ENCODE measurements at places on chromosomes 13 and 19.

DNA sequence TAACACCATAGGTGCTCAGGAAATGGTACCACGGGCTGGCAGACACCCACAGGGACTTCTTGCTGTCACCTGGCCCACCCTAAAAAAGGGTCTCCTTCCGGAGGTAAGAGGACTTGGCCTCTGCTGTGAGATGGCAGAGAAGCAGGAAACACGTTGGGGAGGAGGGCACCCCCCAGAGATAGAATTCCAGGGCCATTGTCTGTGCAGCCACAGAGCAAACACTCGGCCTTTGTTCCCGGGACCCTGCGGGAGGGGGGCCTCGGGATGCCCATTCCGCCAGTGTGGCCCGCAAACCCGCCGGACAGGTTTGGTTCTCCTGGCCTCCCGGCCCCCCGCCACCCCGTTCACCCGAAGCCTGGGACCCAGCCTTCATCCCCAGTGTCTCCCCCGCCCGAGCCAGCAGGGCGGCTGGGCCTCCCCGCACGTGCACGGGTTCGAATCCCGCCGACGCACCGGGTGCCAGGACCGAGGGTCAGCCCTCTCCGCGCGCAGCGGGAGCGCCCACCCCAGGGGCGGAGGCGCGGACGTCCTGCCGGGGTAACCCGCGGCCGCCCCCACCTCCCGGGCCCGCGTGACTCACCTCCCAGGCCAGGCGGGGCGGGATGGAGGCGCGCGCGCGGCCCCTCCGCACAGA, 714 bp downstream of the PLPP2 start:
- DNase-seq: no peak

DNA sequence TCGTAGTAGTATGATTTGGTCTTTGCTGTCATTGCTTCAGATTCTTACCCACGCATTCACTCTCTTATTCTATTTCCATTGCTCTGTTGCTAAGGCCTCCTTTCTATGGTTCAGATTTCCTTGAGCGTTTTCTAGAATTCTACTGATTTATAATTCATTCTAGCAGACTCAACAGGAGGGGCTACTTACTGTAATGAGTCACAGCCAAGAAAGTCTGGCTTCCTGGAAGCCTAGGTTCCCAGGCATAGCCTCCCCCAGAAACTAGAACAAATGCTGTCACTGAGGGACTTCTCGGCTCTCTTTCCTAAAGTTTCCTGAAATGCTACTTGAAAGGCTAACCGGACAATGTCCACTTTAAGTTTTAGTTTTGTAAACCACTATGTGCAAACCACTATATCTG, 47.7 kb upstream of the SPATA13 start:
- no peak for DNase-seq

GRCh38 chr13:47708386-47708785, 292.7 kb downstream of the SUCLA2 start:
- DNase-seq: no peak

DNA sequence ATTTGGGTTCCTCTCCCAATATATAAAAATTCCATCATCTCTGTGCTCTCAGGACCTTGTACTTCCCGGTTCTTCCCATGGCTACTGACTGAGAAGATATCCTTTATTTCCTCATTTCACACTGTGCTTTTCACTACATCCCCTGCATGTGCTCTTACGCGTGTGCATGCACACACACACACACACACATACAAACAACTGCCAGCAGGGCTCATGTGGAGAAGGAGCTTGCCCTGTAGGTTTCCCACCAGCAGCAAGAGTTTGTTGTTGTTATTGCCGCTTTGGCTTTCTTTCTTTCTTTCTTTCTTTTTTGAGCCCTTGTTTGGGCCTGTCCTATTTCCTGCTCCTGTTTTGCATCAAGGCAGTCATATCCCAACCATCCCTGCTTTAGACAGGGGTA, 43.6 kb downstream of the TEX26 start:
- DNase-seq: no peak

GRCh38 chr13:25776722-25777121, 275.1 kb downstream of the SHISA2 start:
- DNase-seq: no peak

GRCh38 chr19:17889609-17890214, 18.0 kb downstream of the SLC5A5 start:
- no peak for DNase-seq

- no peak for DNase-seq
Measured at GRCh38 chr13:21175656-21176214, 617 bp downstream of the SKA3 start.

DNA sequence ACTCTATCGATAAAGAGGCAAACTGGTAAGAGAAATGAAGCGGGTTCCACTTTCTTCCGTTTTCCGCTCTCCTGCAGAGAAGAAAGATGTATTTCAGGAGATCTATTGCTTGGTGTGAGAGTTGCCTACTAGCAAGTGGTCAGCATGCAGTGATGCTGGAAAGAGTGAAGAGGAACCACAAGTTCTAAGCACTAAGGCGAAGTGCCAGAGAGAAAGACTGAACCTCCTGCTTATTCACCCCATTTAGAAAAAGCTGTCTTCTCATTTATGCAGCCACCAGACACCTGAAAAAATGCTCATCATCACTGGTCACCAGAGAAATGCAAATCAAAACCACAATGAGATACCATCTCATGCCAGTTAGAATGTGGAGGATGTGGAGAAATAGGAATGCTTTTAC, 78.7 kb upstream of the GPC6 start:
- DNase-seq: no peak

DNA sequence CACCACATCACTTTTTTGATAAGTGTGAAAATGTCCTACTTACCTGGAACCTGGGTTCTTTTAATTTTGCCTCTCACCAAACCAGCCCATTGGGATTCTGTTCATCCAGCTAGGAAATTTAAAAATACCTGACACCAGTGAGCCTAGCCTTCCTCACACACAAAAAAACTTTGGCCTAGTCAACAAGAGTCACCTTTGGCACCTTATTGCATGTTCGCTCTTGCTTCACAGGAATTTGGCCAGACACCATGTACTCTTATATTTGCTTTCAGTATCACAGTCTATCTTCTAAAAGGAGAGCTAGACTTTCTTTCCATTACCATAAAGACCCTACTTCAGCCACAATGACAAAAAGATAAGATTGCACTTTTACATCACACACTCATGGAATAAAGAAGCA, 65.8 kb downstream of the ZNF257 start:
- no peak for DNase-seq

DNA sequence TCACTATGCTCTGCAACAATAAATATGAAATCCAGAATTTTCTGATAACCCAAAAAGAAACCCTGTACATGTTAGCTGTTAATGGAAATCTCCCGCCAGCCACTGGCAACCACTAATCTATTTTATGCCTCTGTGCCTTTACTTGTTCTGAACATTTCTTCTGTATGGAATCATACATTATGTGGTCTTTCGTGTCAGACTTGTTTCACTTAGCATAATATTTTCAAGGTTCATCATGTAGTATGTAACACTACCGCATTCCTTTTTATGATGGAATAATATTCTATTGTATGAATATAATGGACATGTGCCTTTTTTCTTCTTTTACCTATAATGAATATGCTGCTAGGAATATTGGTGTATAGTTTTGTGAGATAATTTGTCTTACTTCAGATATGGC, 1123.3 kb downstream of the EFNB2 start:
- no peak for DNase-seq

GRCh38 chr13:90884066-90884465, 463.4 kb upstream of the MIR17HG start:
- no peak for DNase-seq

DNA sequence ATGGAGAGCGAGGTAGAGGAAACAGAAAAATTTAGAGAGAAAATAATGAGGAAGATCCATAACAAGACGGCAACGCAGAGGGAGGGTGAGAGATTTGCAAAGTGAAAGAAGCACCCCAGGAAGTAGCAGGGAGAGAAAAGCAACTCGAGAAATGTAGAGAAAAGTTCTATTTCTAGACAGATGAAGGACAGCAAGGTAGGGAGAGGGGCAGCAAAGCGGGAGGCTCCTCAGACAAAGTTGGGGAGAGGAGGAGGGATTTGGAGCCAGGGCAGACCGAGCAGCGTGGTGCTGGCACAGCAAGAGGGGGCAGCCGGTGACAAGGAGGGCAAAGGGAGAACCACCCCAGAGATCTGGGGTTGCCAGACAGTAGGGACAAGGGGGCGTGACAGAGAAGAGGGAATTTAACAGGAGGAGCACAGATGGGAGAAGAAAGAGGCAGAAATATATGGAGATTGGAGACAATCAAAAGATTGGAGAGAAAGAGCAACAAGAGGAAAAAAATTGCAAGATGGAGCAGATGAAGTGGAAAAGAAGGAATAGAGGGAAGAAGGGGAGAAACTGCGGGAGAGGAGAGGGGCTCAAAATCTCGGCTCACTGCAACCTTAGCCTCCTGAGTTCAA, 989 bp downstream of the ZNF766 start:
- no peak for DNase-seq

DNA sequence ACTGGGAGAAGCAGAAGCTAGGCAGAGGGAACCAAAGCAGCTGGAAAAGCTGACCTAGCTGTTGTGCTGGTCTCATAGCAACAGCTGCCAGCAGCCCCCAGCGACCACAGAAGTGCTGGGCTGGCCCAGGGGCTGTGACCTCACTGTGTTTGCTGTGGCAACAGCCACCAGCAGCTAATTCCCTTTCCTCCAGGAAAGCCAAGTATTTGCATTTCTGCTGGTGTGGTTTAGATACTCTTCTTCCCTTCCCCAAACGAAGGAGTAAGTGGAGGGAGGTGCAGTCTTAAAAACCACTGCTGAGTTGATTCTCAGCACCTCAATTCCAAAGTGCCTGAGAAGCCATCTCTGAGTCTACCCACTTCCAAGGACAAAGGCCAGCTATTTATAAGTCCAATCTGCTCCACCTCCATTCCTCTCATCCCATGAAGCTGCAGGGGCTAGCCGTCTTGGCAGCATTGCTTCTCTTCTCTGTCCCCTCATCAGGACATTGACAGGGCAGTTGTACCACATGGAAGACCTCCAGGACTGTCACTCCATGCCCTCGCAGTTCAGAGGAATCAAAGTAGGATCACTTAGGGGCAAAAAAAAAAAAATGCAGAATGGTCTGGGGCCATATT, 11.5 kb upstream of the CCDC97 start:
- DNase-seq: no peak

DNA sequence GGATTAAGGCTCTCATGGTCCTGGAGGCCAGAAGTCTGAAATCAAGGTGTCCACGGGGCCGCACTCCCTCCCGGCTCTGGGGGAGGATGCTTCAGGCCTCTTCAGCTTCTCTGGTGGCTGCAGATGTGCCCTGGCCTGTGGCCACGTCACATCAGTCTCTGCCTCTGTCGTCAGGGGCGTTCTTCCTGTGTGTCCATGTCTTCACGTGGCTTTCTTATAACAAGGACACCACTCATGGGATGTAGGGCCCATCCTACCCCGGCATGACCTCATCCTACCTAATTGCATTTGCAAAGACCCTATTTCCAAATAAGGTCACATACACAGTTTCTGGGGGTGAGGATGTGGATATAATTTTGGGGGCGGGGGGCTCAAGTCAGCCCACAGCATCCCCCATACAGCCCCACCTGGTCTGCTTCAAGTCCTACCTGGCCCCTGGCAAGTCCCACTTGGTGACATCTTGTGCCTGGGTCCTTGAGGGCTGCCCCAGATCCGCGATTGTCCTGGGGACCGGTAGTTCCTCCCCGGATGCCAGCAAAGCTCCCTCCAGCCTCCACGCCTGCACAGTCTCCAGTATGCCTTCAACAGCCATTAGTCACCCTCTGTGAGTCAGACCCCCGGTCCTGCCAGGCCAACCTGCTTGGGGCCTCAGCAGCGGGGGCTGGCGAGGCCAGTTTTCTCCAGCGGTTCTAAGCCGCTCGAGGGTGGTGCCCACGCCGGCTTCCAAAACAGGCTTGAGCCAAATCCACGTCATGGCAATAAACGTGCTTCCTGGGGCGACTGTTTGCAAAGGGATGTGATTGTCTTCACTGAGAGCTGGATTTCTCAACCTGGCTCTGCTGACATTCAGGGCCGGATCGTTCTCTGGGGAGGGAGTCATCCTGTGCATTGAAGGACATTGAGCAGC, 32.2 kb downstream of the MYO9B start:
- peak; percentile 92 for DNase-seq

GRCh38 chr13:93450191-93450621, 223.6 kb downstream of the GPC6 start:
- DNase-seq: no peak

GRCh38 chr13:29733147-29733611, 117.2 kb downstream of the UBL3 start:
- no peak for DNase-seq

- DNase-seq: no peak
Measured at GRCh38 chr19:8473648-8474476, 28.6 kb downstream of the PRAM1 start.

DNA sequence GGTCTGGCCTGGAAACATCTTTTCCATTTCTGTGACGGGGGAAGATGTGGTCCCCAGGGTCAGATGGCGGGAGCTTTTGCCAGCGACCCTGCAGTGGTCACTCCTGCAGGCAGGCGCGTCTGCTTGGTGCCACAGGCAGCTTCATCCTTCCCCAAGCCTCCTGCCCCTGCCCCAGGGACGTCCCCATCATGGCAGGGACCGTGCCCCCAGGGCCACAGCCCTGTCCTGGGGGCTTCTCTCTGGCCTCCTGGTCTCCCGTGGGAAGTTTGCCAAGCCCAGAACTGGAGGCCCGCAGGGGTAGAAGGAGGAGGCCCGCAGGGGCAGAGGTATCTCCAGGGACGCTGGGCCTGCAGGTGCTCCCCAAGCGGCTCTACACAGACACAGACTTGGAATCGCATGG, 47.5 kb downstream of the TMEM255B start:
- DNase-seq: no peak

DNA sequence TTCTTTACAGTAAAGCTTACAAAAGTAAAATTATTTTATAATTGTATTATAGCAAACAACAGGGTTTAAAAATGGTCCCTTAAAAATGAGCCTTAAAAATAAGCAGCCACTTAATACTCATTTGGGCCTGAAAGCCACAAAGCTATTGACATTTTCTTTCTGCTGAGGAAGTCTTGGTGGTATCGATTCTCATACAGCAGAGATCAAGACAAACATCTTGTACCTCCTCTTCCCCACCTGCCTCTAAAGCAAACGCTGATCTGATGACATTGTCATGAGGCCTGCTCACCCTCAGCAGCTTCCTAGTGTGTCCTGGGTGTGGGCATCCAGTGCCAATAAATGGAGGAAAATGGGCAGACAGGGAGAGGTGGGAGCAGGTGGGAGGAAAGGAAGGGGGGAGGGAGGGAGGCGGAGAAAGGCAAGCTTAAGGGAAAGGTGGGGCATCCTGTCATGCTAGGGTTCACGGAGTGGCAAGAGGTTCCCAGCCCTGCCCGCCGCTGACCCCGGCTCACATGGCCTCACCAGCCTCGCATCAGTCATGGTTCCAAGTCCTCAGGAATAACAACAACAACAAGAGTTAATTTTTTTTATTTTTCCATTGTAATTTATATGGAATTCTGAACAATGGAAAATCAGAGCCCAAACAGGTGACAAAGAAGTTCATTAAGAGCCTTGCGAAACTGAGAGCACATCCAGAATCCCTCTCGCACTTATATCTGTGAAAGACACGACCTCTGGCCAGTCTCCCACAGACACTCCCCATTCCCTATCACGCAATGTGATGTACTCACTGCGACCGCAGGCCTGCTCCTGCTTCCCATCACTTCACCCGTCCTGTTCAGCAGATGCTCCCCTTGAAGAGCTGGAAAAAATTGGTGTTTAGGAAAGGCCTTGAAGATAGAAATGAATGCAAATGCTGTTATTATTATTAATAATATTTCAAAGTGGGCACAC, 15.1 kb upstream of the ATP11A start:
- no peak for DNase-seq

- no peak for DNase-seq
Measured at GRCh38 chr13:40352380-40352778, 314.1 kb downstream of the FOXO1 start.

GRCh38 chr19:16290692-16291091, 33.9 kb upstream of the KLF2 start:
- no peak for DNase-seq

GRCh38 chr13:50457415-50458393, 385.8 kb downstream of the DLEU7 start:
- DNase-seq: no peak

Data from GOT3 (cell line).